NCI-H2171 treated with DMSO at 0.1 percent for 48 hours (cell line): ENCODE measurements at places on chromosomes 1 and 21.

DNA sequence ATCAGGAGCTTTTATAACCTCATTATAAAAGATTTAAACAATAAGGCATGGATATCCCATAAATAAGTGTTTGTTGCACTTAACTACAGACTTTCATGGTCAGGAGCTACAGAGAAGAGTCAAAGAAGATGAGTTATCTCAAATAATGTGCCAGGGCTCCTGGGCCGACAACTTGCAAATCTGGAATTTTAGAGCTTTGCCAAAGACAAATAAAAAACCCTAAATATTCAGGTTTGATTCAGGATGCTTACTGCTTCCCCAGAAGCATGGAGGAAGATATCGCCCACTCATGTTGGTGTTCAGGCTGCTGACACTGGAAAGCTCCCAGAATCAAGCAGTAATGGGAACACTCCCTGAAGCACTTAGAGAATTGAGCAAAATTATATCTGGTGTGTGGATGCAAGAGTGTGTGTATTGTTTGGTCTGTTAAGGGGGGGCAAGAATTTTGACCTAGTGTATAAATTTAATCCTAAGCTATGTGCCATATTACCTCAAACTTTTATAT, 176.9 kb upstream of the ESRRG start:
- no peak for DNase-seq

GRCh38 chr1:220893701-220894024, 14.4 kb downstream of the HLX start:
- DNase-seq: no peak

GRCh38 chr1:118012515-118013124, 83.1 kb downstream of the WDR3 start:
- DNase-seq: no peak

GRCh38 chr1:15417059-15417934, 7.6 kb downstream of the EFHD2 start:
- DNase-seq: no peak

DNA sequence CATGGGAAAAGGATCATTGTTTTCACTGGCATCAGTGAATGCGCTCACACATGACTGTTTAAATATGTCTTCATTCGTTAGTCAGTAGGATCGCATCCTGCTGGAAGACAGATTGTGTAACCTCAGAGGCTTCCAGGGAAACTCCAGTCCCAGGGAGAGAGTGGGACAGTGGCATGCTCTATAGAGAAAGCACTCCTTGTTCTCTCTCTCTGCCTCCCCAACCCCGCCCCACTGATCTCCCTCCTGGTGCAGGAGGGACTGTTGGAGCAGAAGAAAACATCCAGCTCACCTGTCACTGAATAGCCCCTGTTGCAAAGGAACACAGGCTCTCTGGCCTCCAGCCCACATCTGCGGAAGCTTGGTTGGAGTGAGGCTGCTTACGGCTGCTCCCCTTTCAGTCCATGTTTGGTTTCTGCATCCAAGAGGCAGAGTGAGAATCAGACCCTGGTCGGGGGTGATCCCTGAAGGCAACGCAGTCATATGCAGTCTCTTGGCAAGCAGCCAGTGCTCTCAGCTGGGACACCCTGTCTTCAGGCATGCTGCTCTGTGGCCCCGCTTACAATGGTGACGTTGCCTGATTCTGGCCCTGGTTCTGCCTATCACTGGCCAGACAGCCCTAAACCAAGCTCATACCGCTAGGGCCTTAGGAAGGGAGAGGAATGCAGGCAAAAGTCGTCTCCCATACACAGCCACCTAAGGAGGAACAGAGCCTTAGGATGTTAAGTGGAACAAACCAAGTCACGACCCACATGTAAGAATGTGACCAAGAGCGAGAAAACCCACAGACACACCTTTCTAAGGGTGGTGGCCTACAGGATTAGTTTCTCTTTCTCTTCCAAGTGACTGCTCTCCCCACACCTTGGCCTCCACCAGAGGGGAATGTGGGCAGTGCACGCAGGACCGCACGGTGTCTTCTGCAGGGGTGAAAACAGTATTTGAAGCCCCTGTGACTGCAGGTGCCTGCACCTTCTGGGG, 39.7 kb downstream of the BACE2 start:
- DNase-seq: no peak

DNA sequence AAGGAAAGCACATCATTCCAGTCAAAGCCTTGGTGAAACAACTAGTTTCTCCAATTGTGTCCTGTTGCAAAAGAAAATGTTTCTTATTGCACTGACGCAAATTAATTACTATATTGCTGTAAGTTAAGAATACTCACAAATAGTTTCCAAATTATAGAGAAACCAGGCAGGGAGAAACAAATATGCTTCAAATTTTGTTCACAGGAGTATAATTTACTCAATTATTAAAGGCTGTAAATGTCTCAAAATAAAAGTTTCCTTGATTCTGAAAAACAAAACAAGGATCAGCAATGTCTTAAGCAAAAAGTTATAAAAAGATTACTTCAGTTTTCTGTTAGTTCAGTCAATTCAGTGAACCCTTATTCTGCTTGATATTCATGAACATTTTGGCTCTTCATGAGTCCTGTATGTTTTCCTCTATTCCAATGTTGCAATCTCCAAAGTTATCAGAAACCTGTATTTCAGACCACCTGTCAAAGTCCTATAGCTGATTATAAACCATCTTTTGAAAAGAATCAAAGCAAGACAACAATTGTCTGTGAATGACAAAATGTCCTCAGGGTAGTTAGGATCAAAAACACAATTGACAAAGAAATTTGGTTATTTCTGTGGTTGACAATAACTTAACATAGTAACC, 11.7 kb upstream of the SYPL2 start:
- no peak for DNase-seq

GRCh38 chr1:10833630-10834557, 37.4 kb upstream of the CASZ1 start:
- no peak for DNase-seq

DNA sequence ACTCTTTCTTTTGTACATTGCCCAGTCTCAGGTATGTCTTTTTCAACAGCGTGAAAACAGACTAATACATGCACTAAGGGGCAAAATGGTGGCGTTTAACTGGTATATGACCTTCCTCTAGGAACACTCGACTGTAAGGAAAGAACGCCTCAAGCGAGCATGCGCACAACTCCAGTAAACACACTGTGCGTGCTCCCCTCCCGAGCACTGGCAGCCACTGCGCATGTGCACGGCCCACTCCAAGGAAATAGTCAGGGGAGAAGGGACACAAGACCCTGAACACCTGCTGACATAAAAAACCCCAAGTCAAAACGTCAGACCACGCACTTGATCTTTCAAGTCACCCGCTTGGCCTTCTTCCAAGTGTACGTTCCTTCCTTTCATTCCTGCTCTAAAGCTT, 173.5 kb downstream of the NPHP4 start:
- DNase-seq: no peak

- peak; percentile 62 for DNase-seq
Measured at GRCh38 chr1:233614173-233614742, 352 bp downstream of the KCNK1 start.

- DNase-seq: no peak
Measured at GRCh38 chr1:109184687-109185086, 29.0 kb upstream of the SARS1 start.

- DNase-seq: no peak
Measured at GRCh38 chr1:10648689-10649516, 147.5 kb downstream of the CASZ1 start.

DNA sequence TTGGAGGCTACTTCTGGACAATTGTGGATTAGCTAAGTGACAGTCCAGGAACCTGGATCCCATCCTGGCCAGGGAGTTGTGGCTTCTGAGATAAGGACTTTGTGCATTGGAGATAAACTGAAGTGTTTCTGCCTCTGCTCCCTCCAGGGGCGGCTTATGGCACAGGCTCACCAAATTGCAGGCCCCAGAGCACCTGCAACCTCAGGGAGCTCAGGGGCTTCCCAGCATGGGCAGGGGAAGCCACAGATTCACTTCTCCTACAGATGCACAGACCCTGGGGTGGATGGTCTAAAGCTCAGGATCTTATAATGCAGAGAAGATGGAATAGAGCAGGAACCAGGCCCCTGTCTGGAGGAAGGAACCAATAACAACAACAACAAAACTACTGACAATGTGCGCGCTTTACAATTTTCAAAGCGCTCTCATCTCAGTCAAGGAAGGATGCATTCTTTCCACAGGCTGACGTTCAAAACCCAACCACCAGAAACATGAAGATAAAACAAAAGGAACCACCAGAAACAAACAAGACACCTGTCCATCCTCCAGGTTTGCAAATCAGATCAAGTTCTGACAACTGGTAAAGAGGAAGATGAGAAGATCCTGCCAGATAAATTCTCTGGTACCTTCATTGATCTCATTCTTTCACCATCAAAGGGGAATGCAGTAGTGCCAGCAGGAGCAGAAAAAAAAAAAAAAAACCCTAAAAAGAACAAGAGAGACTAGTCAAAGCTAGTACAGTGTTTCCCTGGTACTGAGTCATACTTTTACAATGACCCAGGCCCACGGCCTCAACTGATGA, 121.0 kb upstream of the IRF2BP2 start:
- no peak for DNase-seq

GRCh38 chr1:9161963-9162362, 33.1 kb upstream of the GPR157 start:
- DNase-seq: no peak

- DNase-seq: peak; percentile 79
Measured at GRCh38 chr1:230426246-230427093, at the start of gene PGBD5. Gene PGBD5, minus strand, starts transcription at chr1:230426332. Its CDS starts 404 bp downstream, at chr1:230425928.

DNA sequence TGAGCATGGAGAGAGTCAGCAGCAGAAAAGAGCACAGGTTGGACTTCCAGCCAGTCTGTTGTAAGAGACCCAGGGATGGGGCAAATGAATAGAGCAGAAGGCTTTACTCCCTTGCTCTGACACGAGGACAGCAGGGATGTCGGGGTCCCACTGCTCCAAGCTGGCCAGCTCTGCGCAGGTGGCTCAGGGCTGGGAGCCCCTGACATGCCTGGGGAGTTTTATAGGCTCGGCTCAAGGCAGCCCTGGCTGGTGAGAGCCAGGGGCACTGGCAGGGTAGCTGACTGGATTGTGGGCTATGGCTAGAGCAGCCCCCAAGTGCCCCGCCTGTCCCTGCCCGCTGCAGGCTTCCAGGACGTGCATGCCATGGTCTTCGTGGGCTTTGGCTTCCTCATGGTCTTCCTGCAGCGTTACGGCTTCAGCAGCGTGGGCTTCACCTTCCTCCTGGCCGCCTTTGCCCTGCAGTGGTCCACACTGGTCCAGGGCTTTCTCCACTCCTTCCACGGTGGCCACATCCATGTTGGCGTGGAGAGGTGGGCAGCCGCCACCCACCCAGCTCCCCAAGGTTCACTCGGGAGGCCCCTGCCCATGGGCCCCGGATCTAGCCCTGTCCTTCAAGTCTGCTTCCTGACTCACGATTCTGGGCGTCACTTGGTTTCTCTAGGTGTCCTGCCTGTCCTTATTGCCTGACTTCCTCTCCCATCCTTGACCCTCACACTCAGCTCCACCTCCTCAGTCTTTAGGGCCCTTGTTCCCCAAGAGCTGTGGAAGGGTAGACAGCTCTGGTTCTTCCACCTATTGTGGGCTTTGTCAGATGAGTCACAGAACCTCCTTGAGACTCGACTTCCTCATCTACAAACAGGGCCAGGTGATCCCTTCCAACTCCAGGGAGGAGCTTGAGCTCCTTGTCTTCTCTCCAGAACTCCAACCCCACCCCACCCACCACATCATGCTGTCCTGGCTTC, 8.2 kb downstream of the RHBG start:
- DNase-seq: no peak

DNA sequence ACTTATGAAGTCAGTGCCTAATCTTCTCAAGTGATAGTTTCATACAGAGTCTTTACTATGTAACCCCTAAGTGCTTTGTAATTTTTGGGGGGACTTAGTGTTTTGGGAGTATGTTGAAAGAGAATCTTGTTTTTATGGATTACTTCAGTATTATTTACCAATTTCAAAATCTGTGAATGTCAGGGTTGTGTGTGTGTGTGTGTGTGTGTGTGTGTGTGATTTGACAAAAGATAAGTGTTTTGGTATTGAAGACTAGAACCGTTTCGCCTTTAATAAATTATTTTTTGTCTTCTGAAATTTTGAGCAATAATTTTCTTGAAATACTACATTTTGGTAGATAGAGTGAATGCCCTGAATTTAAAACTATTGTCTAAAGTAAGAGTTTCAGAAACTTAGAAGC, 5.8 kb downstream of the MAGI3 start:
- no peak for DNase-seq
